ENCODE measurements at places on chromosomes 11 and 22. TPM values are rescaled to one million over a fixed set of nuclear protein-coding genes. Genes with fewer than 3 reads are reported as not detected.

The MS4A14 gene
- not detected for total RNA-seq

DNA sequence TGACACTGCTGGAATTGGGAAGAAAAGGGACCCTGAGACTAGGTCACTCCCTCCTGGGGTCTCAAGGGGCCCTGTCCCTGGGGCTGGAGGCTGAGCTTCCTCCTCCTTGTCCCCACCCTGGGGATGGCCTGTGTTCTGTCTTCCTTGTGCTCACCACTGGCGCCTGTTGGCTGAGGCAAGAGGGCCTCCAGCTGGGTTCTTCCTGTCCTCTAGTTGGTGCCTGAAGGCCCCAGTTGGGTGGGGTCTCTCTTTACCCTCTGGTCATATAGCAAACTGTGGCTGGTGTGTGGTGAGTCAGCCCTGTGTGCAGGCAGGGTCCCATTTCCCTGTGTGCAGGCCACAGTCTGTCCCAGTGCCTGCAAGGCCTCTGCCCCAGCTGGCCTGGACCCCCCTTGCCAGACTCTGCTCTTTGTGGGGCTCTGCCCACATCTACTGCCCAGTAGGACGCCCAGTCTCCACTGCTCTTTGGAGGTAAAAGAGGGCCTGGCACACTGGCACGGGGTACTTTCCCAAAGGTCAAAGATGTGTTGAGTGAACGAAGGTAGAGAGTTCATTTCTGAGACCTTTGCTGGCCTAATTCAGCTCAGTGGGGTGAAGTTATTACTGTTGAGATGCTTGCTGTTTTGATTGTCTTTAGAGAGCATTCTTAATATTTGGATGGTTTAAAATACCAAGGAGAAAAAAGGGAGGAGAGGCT lies 55.1 kb upstream of the CLDN5 start:
- DNase-seq, result peak; percentile 32

The LMO2 gene
- total RNA-seq, result not detected

DNA sequence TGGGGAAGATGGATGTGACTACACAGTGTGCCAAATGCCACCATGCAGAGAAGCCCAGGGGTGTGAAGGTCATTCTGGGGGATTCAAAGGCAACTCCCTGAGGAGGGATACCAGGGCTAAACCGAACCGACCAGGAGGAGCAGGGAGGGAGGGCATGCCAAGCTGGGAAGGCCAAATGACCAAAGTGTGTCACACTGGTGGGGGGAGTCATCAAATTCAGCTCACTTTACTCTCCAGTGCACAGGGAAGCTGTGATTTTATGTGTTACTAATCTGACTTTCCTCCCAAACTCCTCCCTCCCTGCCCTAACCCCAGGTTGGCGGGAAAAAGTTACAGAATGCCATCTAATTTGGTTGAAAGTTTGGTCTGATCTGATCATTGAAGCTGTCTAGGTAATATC lies 29.7 kb upstream of the TSKU start:
- DNase-seq, result no peak

DNA sequence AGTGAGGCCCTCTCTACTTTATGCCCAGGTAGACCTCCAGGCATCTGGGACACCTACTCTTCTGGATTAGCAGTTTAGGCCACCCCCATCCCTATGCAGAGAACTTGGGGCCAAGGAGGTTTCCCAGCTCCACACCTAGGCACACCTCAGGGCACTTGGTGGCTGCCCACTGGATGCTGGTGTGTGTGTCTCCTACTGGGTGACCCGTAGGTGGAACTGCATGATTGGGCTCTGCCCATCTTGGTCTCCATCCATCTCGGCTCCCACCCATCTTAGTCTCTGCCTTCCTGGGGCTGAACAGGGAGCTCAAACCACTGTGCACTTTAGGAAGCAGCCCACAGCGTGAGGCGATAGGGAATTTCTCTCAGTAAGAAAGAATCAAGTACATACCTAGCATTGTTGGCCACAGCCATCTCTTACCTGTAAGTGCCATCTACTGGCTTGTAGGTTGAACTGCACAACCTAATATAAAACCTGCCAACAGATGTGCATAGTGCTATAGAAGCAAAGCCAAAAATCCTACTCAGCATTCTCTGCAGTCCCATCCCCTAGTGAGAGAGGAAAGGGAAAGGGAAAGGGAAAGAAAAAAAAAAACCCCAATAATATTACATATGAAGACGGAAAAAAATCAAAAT lies 61.6 kb upstream of the PTPN5 start:
- DNase-seq, result no peak

DNA sequence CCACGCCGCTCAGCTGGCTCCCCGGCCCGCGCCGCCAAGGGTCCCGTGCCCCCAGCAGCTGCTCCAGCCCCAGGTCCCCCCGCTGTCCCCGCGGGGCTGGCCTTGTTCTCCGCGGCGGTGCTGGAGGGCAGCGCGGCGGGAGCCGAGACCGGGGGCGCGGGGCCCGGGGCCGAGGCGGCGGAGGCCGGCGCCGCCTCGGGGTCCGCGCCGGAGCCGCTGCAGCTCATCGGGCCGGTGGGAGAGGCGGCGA lies 128 bp downstream of the TAF10 start:
- no peak for DNase-seq

- no peak for DNase-seq
Measured at GRCh38 chr11:64436000-64436399, 77.0 kb downstream of the RPS6KA4 start.

GRCh38 chr11:69825037-69825834 lies 6.0 kb upstream of the FGF3 start:
- no peak for DNase-seq

- DNase-seq, result no peak
Measured at GRCh38 chr22:31680861-31681341, 18.9 kb upstream of the PISD start.

GRCh38 chr11:89463266-89463780 lies 27.9 kb downstream of the NOX4 start:
- DNase-seq, result no peak

DNA sequence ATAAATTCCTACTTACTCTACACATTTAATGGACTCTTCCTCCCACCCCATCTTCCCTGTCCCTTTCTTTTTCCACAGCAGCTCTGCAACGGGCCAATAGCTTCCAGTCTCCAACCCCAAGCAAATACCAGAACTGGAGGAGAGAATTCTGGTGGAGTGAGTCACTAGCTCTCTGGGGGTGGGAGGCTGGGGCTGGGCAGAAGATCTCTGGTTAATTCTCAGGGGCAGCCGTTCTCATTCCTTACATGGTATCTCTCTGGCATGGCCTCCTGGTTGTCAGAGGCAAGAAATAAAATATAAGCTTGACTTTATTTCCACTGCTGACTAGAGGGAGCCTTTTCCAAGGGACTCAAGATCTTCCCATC lies 90.4 kb upstream of the PARVA start:
- no peak for DNase-seq

The MS4A7 gene
- not detected for total RNA-seq

DNA sequence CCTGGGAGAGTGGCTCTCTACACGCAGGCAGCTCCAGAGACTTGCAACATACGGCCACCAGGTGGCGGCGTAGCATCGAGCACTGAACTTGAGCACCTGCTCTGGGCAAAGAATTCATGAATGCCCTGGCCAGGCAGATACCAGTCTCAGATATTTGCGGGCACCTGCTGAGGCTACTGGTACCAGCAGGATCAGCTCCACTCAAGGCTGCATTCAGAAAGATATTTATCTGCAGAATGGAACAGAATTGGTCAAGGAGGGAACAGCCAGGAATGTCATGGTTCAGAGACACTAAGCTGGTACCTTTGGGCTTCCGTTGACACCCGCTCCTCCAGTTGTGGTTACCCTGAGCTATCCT lies 10.8 kb upstream of the CCDC86 start:
- peak; percentile 90 for DNase-seq

The BTG4 gene
- total RNA-seq, result 0.98 TPM

The MISFA gene
- total RNA-seq, result 1.1 TPM

GRCh38 chr11:78381865-78382264 lies 35.8 kb downstream of the GAB2 start:
- DNase-seq, result no peak
